Jurkat, Clone E6-1 (cell line): ENCODE measurements at places on chromosomes 1 and 21.

DNA sequence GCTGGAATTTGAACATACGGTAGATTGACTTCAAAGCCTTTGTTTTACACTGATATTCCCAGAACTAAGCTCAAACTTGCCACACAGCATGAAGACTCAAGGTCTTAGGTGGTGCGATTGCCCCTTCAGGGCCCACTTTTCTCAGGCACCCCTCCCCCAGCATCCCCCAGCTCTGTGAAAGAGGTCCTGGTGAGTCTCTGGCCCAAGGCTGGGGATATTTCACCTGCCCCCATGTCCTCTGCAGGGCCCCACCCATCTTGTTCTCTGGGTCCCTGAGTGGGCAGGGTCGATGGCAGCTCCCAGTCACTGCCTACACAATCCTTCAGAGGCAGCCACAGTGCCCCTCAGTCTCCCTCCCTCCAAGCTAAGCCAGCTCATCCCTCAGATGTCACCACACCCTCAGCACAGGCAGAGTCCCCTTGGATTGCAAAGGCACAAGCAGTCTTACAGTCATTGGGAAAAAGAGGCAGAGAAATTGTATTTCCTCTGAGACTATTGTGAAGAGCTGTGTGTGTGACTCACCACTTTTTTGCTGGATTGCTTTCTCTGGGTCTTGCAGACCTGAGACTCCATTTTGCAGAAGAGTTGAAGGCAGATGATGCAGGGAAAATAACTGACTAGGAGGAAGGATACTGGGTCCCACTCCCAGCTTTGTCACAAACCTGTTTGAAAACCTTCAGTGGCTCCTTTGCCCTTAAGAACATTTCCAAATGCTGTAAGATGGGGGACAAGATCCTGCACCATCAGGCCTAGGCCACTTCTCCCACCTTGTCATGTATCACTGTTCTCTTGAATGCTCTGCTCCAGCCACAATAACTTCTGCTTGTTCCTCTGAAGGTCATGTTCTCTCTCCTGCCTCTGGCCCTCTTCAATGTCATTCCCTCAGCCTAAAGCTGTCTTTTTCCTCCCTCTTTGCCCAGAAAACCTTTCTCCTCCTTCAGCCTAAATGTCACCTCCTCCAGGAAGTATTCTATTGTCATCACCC lies 119.1 kb upstream of the GRIK3 start:
- no peak for DNase-seq

DNA sequence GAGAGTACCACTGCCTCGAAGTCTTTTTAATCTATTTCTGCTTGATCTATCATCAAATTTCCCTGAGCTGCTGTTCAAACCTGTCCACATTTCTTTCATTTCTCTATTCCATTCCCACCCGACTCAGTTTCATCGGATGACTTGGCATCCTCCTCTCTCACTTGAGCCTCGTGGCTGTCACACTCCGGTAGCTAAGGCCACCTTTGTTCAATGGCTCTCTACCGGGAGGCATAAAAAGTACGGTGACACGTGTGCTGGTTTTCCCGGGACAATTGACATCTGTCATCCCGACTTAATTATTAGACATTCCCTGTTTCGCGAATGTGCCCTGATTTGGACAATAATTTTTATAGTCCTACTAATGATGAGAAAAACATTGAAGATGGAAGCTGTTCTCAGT lies 22.6 kb downstream of the MIS18A start:
- no peak for DNase-seq

DNA sequence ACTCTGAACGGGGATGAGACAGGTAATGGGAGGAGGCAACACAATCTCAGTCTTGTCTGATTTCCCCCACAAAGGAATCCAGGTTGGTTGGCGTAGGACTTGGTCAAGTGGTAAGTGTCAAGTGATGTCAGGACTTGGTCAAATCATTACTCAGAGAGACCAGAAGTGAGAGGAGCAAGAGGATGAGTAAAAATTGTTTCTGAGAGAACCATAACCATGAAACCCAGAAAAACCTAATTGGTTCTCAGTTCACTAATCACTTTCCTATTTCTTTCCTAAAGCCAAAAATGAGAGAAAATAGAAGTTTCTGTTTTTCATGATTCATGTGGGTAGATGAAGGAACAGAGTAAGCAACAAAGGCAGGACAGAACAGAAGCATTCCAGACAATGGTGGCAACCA lies 5.0 kb downstream of the PHC2 start:
- DNase-seq = no peak

DNA sequence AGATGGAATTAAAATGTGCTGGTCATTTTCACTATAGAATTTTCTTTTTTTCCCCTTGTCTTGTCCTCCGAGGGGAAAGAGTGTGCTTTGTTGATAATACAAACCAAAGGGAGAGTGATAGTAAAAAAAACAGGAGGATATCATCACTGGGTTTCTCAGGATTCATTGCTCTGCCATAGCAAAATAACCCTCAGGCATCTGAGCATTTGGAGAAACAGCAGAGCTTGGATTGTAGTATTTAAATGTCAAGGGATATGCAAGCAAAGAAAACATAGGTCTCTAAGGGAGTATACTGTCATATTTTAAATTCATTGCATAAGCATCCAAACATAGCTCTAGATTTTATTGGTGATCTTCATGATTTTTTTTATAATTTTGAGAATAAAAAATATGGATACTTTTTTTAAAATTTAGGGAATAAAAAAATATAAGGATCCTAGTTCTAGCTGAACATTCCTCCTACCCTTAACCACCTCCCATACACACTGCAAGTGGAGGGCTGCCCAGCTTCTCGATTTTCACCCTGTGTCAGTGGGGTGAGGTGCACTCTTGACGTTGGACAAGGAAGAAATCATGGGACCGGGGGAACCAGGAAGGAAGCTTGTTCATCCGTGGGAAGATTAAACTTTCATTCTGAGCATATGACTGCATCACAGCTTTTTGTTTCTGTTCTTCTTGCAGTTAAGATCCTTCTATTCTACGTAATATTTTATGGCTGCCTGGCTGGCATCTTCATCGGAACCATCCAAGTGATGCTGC lies 4.4 kb downstream of the ATP1B1 start:
- DNase-seq = no peak

GRCh38 chr1:4046836-4047461 lies 146.9 kb upstream of the C1orf174 start:
- DNase-seq = peak; percentile 84

DNA sequence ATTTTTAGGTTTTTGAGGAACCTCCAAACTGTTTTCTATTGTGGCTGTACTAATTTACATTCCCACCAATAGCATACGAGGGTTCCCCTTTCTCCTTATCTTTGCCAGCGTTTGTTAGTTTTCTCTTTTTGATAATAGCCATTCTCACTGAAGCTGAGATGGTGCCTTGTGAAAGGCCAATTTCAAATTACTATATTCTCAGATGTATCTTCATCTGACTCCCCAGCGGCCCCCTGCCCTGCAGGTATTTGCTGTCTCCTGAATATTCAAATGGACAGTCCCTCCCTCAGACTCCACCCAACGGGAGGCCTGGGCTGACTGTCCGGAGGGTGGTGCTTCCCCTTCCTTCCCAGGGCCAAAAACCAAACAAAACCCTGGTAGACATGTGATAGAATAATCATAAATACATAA lies 33.5 kb upstream of the TARBP1 start:
- DNase-seq = no peak

DNA sequence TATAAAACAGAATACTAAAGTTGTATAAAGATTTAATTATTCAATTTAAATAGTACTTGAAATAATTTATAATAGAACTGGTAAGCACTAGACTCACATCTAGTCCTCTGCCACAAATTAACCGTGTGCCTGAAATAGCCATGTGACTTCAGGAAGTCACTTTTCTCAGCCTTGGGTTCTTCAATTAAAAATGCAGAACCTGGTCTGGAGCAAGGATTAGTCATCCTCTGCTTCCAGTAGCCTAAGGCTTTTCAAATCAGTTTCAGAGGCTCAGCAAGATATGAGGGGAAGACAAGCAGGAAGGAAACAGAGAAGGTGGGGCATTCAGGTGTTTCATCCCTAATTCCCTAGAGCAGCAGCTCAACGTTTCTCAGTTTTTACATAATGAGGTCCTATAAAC lies 23.0 kb downstream of the DPH5 start:
- DNase-seq = no peak

- no peak for DNase-seq
These were observed 102.3 kb upstream of the LMO4 start for GRCh38 chr1:87226341-87226760.

GRCh38 chr21:28952686-28953085 lies 40.0 kb downstream of the LTN1 start:
- no peak for DNase-seq

DNA sequence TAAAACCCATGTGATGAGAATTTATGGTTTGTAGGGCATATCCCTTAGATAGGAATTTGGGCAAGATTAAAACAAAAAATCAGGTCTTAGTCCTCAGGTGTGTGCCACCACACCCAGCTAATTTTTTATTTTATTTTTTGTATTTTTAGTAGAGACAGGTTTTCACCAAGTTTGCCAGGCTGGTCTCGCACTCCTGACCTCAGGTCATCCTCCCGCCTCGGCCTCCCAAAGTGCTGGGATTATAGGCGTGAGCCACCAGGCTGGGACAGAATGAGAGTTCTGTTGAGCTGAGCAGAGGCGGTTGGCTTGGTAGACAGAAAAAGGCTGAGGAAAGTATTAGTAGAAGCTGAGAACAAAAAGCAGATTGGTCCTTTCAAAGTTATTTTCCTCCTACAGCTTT lies 43.8 kb upstream of the EDARADD start:
- no peak for DNase-seq

GRCh38 chr1:81577004-81577697 lies 223.6 kb upstream of the ADGRL2 start:
- no peak for DNase-seq

DNA sequence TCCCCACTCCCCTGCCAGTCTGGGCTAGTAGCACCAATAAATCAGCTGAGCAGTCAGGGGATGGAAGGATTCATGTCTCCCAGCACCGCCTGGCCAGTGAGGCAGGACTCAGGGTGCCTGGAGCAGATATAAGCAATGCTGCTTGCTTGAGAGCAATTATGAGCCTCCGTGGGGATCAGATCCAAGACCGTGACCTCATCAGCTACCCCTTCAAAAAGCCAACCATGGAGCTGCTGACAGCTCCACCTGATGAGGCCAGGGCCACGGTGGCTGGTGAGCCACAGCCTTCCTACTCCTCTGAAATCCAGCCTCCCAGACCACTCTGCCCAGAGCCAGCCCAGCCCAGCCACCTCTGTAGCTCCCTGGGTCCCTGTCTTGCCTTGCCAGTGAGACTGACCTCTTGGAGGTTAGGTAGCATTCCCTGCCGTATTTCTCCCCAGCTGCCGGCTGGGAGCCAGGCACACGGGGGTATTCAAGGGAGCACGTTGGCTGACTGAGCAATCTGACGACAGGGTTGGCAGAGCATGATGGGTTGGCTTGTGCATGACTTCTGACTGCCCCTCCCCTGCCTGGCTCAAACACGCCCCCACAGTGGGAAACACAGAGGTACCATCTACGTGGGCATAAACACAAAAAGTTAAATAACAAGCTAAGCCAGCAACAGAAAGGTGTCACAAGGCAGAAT lies 28.4 kb downstream of the SYT2 start:
- no peak for DNase-seq

GRCh38 chr1:204206121-204206520 lies 7.7 kb downstream of the GOLT1A start:
- DNase-seq = no peak

DNA sequence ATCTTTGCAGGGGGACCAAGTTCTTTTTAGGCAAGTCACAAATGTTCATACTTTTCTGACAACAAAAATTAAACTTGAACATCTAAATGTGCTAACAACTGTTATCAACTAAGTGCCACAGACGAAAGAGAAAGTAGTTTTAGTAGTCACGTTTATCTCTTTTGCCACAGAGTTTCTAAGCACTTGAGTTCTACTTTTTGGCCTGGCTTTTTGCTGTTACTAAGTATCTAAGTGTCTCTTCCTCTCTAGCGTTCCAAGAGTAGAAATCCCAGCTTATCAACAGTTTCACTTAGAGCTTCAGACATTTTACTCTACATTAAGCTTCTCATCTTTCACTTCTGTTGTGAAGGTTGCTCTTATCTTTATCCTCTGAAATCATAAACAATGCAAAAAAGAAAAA lies 34.2 kb downstream of the GATAD2B start:
- no peak for DNase-seq

DNA sequence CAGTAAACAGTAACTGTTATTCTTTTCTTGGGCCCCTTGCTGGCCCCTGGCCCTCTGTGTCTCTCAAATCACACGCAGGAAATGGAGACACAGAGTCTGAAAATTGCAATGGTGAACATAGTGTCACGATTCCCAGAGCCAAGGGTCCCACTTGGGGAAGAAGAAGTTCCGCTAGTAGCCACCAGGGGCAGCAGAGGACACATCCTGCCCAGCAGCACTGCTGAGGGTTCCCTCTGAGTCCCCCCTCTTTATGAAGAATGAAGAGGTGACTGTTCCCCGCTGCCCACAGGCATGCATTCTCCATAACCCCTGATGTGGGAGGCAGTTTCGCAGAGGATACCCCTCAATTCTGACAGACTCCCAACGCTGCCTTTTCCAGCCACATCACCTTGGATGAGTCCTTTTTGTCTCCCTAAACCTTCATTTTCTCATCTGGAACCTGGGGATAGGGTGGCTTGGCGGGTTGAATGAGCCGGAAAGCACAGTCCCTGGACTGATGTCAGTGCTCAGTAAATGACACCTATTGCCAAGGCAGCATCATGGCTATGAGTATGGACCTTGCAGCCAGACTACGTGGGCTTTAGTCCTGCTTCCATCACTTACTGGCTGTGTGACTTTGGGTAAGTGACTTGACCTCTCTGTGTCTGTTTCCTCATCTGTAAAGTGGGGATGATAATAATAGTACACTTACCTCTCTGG lies 238.0 kb upstream of the TMEM51 start:
- peak; percentile 45 for DNase-seq

- DNase-seq = peak; percentile 14
These were observed 64.1 kb upstream of the RNPC3 start for GRCh38 chr1:103461161-103462105.

- peak; percentile 50 for DNase-seq
These were observed 118.3 kb downstream of the GALNT2 start for GRCh38 chr1:230185076-230186001.

- DNase-seq = no peak
These were observed 11.6 kb downstream of the PLA2G2A start for GRCh38 chr1:19967808-19968207.

DNA sequence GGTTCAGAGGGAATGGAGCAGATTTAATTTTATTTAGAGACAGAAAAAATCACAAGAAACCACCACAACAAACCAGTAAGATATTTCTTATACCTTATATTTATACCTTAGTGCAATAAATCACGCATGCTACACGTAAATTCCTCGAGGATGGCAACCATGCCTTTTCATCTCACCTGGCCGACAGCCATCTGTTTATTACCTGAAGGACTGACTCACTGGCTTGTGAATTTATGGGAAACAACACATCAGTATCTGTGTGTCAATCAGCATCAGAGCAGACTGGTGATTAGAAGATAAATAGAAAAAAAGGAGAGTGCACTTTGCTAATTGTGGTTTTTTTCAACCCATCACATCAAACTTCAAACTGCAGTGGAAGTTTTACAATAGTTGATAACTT lies 58.4 kb downstream of the S1PR1 start:
- DNase-seq = no peak
